Stimulated activated CD4-positive, alpha-beta T cell treated with anti-CD3 and anti-CD28 coated beads, Interleukin-1b, Interleukin-23, amount 100 ng/mL, for 24 hours (primary cell): ENCODE measurements at places on chromosomes 12 and 14.

DNA sequence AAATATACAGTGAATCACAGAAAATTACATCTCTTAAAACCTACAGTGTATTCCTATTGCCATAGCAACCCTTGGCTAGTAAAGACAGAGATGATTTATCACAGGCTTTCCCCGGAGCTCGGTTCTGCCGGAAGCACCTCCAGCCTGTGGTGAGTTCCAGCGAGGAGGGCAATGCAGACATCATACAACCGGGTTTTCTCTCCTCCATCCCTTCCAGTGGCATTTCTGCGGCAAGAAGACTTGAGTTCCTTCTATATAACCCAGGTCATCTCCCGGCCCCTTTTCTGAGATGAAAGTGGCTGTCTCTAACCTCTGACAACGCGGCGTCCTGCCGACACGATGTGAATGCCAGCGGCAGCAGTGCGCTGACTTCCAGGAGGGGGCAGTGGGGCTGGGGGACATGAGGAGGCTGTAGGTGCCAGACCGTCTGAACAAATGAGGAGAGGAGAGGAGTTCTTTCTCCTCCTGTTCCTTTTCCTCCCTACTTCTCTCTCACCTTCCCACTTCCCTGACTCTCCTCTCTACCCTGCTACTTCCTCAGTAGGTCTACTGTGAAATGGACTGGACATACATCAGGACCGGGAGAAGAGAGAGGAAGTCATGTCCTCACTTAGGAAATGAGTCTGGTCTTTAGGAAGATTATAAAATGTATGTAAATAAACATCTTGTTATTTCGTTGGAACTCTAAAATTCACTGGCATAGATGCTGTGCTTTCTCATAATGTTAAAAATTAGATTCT is 68.6 kb upstream of the MAX start:
- DNase-seq = no peak

DNA sequence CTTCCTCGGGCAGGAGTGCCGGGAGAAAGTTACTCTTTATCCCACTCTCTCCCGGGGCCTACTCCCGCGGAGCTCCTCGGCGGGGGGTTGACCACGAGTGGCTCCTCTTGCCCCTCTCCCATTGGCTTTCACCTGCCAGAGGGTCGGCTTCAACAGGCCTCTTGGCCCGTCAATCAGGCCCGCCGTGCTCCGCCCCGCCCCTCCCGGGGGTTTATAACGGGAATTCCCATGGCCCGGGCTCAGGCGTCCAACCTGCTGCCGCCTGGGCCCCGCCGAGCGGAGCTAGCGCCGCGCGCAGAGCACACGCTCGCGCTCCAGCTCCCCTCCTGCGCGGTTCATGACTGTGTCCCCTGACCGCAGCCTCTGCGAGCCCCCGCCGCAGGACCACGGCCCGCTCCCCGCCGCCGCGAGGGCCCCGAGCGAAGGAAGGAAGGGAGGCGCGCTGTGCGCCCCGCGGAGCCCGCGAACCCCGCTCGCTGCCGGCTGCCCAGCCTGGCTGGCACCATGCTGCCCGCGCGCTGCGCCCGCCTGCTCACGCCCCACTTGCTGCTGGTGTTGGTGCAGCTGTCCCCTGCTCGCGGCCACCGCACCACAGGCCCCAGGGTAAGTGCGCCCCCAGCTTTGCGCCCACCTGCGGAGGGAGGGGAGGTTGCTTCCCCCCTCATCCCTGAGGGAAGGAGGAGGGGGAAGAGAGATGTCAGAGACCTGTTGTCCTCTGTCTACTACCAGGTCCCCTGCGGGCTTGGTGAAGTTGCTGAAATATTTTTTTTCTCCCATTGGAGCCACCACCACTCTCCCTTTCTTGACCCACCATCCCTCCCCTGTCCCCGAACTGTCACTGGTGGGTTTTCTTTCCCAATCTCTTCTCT is at the start of gene SMOC1:
Gene SMOC1 (plus strand): TSS at position 242 of the 869 bp plus-strand sequence. CDS start 263 bp downstream, at position 505.
- no peak for DNase-seq

DNA sequence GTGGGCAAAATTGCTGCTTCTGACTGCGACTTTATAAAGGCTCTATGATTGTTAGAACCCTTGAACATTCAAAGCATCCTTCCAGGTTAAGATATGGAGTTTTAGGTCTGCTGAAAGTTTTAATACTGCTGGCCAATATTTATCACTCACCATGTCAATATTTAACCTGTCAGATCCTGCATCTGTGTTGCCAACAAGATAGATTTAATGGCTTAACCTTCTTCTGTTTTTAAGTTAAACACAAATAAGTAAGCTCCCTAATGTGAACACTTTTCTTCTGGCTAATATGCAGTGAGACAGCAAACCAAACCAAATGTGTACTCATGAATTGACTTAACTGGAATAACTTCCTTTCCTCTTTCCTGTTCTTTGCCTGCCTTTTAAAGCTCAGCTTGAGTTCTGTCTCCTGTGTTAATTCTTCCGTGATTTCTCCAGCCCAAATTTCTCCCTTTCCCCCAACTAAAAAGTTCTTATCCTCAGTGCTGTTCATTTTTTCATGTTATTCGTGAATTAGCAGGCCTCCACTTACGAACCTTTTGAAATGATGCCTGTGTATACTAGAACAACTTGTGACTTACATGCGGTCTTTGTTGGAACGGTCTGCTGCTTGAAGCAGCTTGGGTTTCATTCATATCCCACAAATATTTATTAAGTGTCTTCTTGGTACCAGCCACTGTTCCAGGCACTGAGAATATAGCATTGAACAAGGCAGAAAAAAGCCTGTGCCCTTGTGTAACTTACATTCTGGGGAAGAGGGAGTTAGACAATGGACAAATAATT is 9.1 kb downstream of the FBXW8 start:
- DNase-seq = no peak

DNA sequence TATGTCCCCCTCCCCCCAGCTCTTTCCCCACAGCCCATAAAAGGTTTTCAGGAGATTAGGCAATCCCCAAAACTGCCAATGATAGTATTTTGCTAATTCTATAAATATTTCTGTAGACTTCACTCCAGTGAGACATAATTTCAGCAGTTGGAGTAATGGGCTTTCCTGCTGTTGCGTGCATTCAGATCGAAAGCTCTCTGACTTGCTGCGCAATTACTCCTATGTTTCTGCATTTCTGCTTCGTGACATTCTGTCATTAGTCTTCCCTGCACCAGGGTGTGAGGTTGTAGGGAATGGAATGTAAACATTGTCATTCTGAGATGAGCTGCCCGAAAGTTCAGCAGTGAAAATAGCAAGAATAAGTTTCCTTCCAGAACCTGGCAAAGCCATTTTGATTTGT is 58.2 kb downstream of the SAMD4A start:
- DNase-seq = no peak

GRCh38 chr14:92105893-92106142 is 564 bp downstream of the ATXN3 start:
- DNase-seq = no peak
